ENCODE measurements at places on chromosomes 5 and 9.

- no peak for DNase-seq
These were observed 2.4 kb downstream of the CDKN2AIPNL start for GRCh38 chr5:134409321-134409720.

- no peak for DNase-seq
These were observed 255.2 kb downstream of the TMEM167A start for GRCh38 chr5:82821846-82822633.

GRCh38 chr5:955886-956761, 52.5 kb upstream of the NKD2 start:
- DNase-seq: no peak

- no peak for DNase-seq
These were observed 37.8 kb upstream of the RUFY1 start for GRCh38 chr5:179512452-179513000.

DNA sequence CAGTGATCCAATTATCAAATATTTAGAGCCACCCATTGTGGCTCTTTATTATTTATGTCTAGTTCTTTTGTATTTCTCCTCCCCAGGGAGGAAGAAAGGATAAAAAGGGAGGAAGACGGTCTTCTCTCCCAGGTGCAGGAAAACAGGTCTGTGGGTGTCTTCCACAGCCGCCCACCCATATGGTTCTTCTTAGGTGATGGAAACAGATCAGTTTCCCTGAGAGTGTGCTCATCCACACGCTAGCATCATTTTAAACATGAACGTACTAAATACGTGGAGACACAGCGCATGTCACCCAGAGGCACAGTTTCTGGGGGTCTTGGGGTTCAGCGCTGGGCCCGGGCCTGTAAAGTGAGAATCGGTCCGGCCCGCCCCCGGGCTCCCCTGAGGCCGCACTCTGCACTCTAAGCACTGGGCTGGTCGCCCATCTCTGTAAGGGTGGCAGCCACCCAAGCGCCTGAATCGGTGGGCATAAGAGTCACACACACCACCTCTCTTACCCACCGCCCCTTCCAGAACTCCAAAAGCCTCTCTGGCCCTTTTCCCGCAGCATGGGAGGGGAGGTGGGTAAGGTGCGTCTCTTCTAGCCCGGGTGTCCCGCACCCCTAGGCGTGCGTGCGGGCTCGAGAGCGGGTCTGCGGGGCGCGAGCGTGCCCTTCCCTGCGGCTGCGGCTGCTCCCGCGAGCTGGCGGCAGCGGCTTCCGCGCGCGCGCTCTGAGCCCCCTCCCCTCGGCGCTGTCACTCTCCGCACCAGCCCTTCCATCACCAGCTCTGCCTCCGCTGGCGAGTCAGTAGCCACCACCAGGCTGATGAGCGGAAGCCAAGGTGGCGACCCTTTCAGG, 1.3 kb downstream of the PTCH1 start:
- DNase-seq: no peak

DNA sequence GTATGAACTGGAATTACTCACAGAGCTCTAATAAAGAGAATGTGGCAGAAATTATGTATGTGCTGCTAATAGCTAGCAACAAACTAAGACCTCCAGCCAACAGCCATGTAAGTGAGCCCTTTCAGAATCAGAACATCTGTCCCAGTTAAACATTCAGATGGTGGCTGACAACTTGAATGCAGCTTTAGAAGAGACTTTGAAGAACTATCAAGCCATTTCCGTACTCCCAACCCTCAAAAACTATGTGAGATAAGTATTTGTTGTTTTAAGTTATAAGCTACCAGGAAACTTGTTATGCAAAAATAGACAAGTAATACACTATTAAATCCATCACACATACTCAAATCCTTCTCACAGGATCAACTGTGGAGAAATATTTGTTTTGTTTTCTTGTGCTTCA, 205.2 kb upstream of the EDIL3 start:
- DNase-seq: no peak

DNA sequence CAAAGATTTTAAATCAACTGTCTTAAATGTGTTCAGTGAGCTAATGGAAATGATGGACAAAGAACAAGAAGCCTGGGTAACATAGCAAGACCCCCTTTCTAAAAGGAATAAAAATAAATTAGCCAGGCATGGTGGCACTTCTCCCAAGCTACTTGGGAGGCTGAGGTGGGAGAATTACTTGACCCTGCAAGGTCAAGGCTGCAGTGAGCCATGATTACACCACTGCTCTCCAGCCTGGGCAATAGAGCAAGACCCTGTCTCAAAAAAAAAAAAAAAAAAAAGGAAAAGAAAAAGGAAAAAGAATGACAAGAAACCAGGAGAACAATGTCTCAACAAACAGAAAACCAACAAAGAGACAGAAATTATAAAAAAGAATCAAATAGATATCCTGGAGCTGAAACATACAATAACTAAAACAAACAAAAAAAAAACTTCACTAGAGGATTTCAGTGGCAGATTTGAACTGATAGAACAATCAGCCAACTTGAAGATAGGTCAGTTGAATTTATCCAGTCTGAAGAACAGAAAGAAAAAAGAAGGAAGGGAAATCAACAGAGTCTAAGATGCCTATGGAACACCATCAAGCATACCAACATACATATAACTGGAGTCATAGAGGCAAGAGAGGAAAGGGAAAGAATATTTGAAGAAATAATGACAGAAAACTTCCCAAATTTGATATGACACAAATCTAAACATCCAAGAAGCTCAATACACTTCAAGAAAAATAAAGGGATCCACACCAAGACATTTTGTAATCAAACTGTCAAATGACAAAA, 16.8 kb upstream of the SLC35D2 start:
- no peak for DNase-seq

GRCh38 chr9:100309992-100310391, 42.8 kb downstream of the TEX10 start:
- no peak for DNase-seq

GRCh38 chr5:169646856-169647255, 9.8 kb downstream of the DOCK2 start:
- no peak for DNase-seq

DNA sequence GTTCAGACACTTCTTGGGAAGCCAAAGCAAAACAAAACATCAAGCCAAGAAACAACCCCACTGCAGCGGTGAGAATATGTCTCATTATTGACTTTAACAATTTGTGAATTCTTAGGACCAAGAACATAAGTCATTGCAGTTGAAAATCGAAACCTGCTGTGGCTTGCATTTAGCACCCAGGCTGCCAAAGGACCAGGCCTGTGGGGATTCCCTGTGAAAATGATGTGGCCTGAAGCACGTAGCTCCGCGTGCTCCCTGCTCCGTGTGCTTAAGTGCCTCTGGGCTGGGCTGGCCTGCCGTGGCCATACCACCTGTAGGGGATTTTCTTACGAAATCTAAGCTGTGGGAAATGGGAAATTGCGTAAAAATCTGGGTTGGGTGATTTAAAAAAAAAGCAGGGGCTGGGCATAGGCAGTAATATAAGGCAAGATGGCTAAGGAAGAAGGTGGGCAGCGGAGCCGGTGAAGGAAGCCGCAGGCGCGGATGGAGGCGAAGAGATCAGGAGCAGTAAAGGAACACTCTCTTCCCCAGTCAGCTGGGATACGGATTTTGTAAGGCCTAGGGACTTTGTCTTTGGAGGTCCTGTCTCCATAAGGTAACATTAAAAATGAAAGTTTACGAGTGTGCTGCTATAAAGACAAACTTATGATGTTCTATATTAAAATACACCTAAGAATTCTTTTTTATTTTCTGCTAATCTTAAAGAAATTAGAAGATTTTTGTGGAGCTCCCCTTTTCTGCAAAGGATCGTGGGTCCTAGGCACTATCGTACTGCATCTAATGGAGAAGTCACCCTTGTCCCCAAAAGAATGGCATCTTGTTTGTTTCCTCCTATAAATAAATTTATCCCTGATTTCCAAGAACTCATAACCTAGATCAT, 189.6 kb upstream of the SEMA6A start:
- DNase-seq: no peak

DNA sequence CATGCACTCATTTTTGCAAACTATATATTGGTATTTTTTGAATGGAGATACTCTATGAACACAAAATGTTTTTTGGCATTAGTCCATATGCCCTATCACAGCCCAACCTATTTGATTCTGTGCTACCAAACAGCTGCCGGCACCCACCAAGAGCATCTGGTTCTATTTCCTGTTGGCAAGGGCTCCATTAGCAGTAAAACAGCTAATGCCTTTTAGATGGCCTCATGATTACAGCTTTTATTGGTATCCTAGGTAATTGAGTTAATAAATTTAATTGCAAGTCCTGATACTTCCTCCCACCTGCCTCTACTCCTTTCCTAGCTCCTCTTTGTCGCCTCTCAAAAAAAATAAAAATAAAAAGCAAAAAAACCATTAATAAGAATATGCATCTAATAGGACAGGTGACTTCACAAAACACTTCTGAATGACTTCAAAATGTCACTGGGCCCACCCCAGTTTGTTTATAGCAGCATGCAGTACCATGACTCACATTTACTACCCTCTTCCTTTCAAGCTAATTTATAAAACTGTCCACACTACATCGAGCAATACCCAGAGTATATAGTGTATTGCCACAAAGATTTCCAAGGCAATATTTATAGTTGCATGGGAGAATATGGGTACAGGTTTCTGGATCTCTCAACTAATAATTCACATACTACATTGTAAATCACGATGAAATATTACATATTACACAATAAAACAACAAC, 620.4 kb downstream of the SLCO4C1 start:
- DNase-seq: peak; percentile 36

DNA sequence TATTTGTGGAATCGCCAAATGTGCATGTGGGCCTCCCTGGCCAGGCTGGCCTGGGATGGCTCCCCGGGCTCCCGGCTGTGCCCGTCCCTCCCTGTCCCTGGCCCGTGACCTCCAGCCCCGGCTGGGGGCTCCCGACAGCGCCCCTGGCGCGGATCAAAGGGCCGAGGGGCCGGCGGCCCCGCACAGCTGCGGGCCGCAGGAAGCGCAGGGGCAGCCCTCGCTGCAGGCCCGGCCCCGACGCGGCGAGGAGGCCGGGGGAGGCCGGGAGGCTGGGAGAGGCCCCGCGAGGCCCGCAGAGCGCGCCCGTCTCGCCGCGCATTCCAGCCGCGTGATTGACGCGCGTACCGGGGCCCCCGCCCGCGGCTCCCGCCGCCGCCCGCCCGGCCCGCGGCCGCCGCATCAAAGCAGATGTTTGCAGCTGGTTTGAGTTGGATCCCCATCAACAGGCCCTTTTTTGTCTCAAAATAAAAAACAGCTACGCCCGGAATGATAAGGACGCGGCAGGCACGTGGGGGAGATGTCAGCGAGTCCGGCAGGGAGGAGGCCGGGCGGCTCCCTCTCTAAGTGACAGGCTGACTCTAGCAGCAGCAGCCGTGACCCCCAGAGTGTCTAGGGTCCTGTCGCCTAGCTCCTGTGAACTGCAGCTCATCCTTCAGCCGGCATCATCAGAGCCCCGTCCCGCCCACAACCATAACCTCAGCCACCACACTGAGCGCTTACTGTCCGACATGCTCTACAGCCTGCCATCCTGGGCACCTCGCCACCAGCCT, 69.4 kb downstream of the LMX1B start:
- no peak for DNase-seq

GRCh38 chr5:164098531-164098930, 593.1 kb downstream of the MAT2B start:
- no peak for DNase-seq

DNA sequence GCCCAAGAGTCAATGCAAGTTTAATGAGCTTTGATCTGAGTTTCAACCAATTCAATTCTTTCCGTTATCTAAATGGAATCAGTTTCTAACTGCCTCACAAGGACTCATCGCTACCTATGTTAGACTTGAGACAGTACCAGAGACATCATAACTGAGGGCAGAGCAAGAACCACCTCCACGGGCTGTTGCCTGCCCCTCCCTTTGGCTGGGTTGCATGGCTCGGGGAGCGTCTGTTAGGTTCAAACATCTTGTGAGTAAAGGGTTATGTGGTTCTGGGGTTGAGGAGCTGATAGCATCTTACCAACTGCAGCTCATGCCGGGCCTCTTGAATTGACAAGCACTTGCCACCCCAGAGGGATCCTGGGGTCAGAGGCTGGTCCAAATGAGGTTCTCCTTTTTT, 457.9 kb downstream of the ENC1 start:
- no peak for DNase-seq

GRCh38 chr9:38008168-38009034, 60.6 kb downstream of the SHB start:
- no peak for DNase-seq

- DNase-seq: no peak
These were observed 155.5 kb downstream of the GNAQ start for GRCh38 chr9:77876091-77876490.

GRCh38 chr9:106878934-106879333, 16.0 kb downstream of the ZNF462 start:
- DNase-seq: peak; percentile 19

- DNase-seq: no peak
These were observed 665 bp downstream of the SLC6A3 start for GRCh38 chr5:1444361-1445189.

All from NCI-H1436 treated with DMSO at 0.1 percent for 48 hours (cell line).